ENCODE measurements at places on chromosomes 3 and 15. TPM values are rescaled to one million over a fixed set of nuclear protein-coding genes. Genes with fewer than 3 reads are reported as not detected.

Gene ZPLD1
- total RNA-seq, result 0.34 TPM

GRCh38 chr3:39848365-39848764 is 39.0 kb downstream of the MYRIP start:
- DNase-seq, result no peak

DNA sequence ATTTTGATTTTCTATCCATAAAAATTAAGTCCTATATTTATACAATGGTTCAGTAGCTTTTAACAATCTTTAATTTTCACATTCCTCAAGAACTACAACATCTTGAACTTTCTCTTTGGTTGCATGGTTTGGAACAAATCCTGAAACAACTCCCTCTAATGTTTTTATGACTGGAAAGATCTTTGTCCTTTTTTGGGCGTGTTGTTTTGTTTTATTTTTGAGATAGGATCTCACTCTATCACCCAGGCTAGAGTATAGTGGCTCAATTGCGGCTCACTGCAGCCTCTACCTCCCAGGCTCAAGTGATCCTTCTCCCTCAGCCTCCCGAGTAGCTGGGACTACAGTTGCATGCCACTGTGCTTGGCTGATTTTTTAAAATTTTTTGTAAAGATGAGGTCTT is 4.0 kb downstream of the STX19 start:
- no peak for DNase-seq

- DNase-seq, result no peak
These were observed 3.5 kb upstream of the ISG20 start for GRCh38 chr15:88635318-88635717.

GRCh38 chr15:72161361-72162132 is 36.0 kb downstream of the GRAMD2A start:
- no peak for DNase-seq

- peak; percentile 49 for DNase-seq
These were observed 101.7 kb downstream of the IGSF11 start for GRCh38 chr3:118932822-118933558.

GRCh38 chr3:53137835-53138446 is 7.7 kb upstream of the RFT1 start:
- DNase-seq, result no peak

- peak; percentile 48 for DNase-seq
These were observed 4.4 kb downstream of the ALPK3 start for GRCh38 chr15:84821501-84822021.

Data from left cardiac atrium (tissue), 4 donors.